ENCODE measurements at places on chromosomes 12 and 14.

DNA sequence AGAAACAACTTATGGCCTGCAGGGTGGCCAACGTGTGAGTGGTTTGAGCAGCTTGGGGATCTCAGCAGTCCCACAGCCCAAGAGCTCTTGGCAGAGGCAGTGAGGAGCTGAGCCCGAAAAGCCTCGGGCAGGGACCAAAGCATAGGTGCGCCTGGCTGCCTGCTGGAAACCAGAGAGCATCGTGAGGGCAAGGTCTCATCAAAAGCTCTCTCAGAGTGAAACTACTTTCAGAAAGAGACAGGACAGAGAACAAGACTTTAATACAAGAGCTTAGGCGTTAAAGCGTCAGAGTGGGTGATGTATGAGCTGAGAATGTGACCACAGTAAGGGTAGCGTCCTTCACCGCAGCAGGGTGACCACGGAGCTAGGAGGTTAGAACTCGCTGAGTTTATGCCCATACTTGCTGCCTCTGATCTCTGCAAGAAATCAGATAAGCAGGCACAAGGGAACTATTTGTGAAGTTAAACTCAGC is 30.8 kb downstream of the LGMN start:
- H3K27me3 ChIP-seq: no peaks in the 10 kb centered on the region
- no peak overlapping the region for H3K27ac ChIP-seq
- H3K4me3 ChIP-seq: no peak overlapping the region
- H3K36me3 ChIP-seq: no peaks in the 10 kb centered on the region
- no peaks in the 10 kb centered on the region for H3K4me1 ChIP-seq

GRCh38 chr12:46915082-46915481 is 89.3 kb upstream of the SLC38A4 start:
- no peak overlapping the region for H3K27ac ChIP-seq
- H3K36me3 ChIP-seq: no peaks in the 10 kb centered on the region
- no peak for DNase-seq
- no peaks in the 10 kb centered on the region for H3K27me3 ChIP-seq
- no peak overlapping the region for H3K4me3 ChIP-seq

DNA sequence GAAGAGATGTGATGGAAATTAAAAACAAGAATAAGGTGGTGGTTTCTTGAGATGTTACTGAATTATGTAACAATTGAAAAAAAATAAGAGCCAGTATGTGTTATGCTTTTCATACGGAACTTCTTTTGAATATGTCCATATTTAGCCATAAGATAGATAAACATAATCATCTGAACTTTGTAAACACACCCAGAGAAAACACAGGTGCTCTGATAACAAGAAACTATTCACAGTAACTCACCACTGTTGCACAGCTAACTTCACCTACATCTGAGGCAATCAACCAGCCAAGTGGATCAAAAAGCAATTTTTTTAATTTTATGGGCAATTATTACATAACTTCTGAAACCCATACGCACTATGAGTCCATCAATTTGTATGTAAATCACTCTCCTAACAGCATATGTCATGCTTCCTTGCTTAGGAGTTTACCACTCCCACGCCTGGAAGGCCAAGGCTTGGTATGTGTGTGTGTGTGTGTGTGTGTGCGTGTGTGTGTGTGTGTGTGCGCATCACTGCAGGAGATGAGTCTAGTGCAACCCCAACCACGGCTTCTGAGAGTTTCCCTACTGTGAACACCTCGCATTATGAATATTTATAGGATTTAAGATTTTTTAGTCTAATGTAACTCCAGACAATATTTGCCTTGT is 443.4 kb downstream of the BCAT1 start:
- DNase-seq: no peak
- no peak overlapping the region for H3K4me3 ChIP-seq
- no peaks in the 10 kb centered on the region for H3K4me1 ChIP-seq
- H3K27me3 ChIP-seq: no peaks in the 10 kb centered on the region
- H3K36me3 ChIP-seq: no peaks in the 10 kb centered on the region

- H3K36me3 ChIP-seq: no peaks in the 10 kb centered on the region
- H3K4me1 ChIP-seq: no peaks in the 10 kb centered on the region
- H3K27me3 ChIP-seq: no peaks in the 10 kb centered on the region
- DNase-seq: no peak
Observed at GRCh38 chr12:1001507-1001906, 10.5 kb downstream of the ERC1 start.

- H3K27me3 ChIP-seq: no peaks in the 10 kb centered on the region
- H3K4me1 ChIP-seq: peaks cover 3% of the 10 kb centered on the region
- H3K27ac ChIP-seq: no peak overlapping the region
- no peak overlapping the region for H3K4me3 ChIP-seq
Observed at GRCh38 chr14:99687284-99688209, 3.4 kb downstream of the CYP46A1 start.

- no peaks in the 10 kb centered on the region for H3K4me1 ChIP-seq
- no peak overlapping the region for H3K4me3 ChIP-seq
- no peaks in the 10 kb centered on the region for H3K36me3 ChIP-seq
- no peak overlapping the region for H3K27ac ChIP-seq
Observed at GRCh38 chr12:90151491-90152015, 442.9 kb upstream of the ATP2B1 start.

DNA sequence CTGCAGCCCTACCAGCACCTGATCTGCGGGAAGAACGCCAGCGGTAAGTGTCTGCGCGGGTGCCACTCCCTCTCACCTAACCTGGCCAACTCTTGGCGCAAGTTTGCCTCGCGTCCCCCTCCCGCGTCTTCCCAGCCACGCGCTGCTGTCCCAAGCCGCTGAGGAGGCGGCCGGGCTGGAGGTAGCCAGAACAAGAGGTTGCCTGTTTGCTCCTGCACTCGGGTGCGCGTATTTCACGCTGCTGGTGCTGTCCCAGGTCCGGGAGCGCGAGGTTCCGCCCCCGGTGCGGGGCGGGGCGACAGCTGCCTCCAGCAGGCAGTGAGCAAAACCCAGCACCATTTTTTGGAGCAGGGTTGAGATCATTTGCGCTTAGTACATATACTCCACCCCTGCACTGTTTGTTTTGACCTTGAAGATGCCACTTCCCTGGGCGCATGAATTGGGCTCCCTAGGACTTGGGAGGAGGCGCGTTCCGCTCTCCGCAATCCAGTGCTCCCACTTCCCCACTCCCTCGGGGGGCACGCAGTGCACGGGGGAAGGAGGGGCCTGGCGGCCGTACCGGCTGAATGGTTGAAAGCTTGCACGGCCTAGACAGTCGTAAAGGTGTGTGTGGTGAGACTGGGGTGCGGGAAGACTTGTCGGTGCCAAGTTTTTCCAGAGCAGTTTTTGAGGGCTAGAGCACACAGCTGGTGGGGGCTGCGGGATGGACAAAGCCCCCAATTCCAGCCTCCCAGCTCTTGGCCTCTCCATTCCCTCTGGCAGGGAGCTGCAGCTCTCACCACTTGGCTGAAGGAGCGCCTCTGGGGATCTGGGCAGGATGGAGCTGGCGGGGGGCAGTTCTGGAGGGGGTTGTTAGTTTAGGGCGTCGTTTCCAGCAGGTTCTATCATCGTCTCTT is 226.9 kb upstream of the CRY1 start:
- DNase-seq: no peak
- H3K4me3 ChIP-seq: peak overlapping the region; percentile 74
- H3K36me3 ChIP-seq: no peaks in the 10 kb centered on the region
- H3K27me3 ChIP-seq: peaks cover 15% of the 10 kb centered on the region
- H3K4me1 ChIP-seq: no peaks in the 10 kb centered on the region

- no peak overlapping the region for H3K27ac ChIP-seq
- DNase-seq: no peak
- H3K36me3 ChIP-seq: no peaks in the 10 kb centered on the region
- 0 out of 2 replicates have a peak, but pooled peaks cover 1% of the 10 kb centered on the region for H3K4me1 ChIP-seq
Observed at GRCh38 chr14:76603713-76604112, 157.6 kb upstream of the VASH1 start.

- H3K27ac ChIP-seq: no peak overlapping the region
- no peak for DNase-seq
- H3K27me3 ChIP-seq: no peaks in the 10 kb centered on the region
- no peaks in the 10 kb centered on the region for H3K36me3 ChIP-seq
Observed at GRCh38 chr14:86933958-86934595, 1058.9 kb downstream of the GALC start.

DNA sequence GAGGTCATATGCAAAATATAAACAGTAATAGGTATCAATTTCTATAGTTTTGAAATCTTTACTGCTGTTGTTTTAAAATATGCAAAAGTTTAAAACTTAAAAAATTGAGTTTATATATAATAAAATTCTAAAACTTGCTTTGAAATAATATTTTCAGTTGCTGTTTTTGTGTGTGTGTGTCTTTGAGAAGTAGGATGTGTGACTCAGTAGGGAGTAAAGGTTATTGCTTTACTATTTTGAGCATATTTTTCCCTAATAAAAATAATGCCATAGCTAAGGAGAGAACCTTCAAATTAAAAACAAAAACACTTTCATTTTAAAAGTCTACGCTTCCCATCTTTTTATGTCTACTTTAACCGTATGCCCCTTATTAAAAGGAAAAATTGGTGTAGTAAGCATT is 238.1 kb downstream of the FBXL14 start:
- no peak overlapping the region for H3K27ac ChIP-seq
- H3K4me3 ChIP-seq: no peak overlapping the region
- no peaks in the 10 kb centered on the region for H3K4me1 ChIP-seq
- DNase-seq: no peak
- no peaks in the 10 kb centered on the region for H3K27me3 ChIP-seq

DNA sequence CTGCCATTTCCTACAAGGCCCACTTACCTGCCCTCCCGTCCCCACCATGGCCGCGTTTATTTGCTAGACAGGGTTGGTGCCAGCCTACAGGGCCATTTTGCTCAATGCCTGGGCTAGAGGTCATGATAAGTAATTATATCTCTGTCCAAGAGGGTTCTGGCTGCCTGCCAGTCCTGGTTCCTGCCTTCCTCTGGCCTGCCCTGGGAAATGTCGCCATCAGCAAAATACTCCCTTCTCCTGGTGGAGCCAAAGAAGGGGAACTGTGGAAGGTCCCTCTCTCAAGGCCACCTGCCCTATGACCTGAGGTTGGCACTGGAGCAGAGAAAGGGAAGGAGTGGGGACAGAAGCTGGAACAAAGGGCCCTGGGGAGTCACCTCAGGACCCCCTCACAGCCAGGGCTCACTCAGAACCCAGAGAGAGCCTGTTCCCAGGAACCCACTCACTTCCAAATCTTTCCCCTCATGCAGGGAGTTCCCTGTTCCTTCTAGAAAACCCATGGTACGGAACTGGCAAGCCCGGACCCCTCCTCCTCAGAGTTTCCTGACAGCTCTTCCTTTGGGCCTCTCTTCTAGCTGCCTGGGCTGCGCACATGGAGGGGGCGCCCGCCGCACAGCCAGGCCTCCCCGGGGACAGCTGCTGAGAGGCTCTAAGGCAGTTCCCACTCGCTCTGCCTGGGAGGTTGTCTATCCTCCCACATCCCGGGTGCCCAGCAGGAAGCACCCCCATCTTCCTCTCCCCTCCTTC is 280.5 kb downstream of the DPF3 start:
- H3K4me3 ChIP-seq: no peak overlapping the region
- H3K36me3 ChIP-seq: no peaks in the 10 kb centered on the region
- peaks cover 3% of the 10 kb centered on the region for H3K4me1 ChIP-seq
- DNase-seq: no peak

- no peak overlapping the region for H3K27ac ChIP-seq
- no peaks in the 10 kb centered on the region for H3K4me1 ChIP-seq
- peaks cover 6% of the 10 kb centered on the region for H3K36me3 ChIP-seq
- no peak overlapping the region for H3K4me3 ChIP-seq
- no peaks in the 10 kb centered on the region for H3K27me3 ChIP-seq
- DNase-seq: no peak
Observed at GRCh38 chr14:50772412-50772811, 58.5 kb downstream of the NIN start.

GRCh38 chr12:19850346-19851065 is 411.2 kb downstream of the AEBP2 start:
- no peaks in the 10 kb centered on the region for H3K27me3 ChIP-seq
- no peaks in the 10 kb centered on the region for H3K36me3 ChIP-seq
- no peak overlapping the region for H3K4me3 ChIP-seq
- DNase-seq: no peak
- no peak overlapping the region for H3K27ac ChIP-seq
- H3K4me1 ChIP-seq: no peaks in the 10 kb centered on the region

GRCh38 chr12:26798640-26799039 is 34.4 kb downstream of the ITPR2 start:
- no peak for DNase-seq
- no peaks in the 10 kb centered on the region for H3K27me3 ChIP-seq
- no peak overlapping the region for H3K4me3 ChIP-seq
- no peaks in the 10 kb centered on the region for H3K4me1 ChIP-seq

DNA sequence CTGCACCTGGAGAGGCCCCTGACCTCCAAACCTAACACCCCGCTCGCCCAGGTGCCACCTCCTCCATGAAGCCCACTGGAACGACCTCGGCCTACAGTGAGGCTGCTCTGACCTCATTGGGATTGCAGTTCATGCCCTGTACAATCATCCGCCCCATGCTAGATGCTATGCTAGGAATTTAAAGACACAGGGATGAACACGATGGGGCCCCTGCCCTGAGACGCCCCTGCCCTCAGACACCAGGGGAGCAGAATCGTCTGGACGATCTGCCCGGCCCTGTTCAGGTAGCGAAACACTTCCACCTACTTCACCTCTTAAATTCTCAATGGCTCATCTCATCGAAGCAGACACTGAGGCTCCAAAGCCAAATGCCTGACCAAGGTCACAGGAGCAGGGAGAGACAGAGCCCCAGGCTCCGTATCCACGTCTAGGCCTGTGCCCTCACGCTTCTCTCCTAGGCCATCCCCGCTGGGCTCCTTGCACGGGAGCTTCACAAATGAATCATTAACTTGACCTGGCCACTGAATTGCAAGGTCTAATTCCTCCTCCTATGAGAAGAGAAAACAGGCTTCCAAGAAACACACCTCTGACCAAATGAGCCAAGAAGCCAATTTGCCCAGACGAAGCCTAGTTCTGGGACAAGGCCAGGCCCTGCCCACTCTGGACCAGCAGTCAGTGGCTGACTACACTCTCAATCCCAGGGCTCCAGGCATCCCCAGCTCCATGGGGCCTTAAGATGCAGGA is 35.2 kb downstream of the SCARB1 start:
- no peaks in the 10 kb centered on the region for H3K36me3 ChIP-seq
- H3K27ac ChIP-seq: no peak overlapping the region
- DNase-seq: no peak
- no peaks in the 10 kb centered on the region for H3K27me3 ChIP-seq
- H3K4me3 ChIP-seq: no peak overlapping the region

DNA sequence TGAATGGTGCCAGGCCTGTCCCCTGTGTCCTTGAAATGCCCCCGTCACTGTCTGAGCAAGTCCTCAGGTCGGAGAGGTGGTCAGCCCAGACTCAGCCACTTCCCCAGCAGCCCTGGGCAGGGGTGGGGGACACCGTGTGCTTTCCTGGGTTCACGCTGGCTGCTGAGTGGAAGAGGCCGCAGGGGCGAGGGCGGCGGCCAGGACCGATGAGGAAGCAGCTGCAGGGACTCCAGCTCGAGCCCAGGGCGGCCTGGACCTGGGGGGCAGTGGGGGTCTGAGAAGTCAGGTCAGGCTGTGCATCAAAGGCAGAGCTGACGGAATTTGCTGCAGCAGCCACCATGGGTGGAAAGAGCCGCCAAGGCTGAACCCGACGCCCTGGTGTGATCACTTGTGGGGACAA is 28.4 kb downstream of the NOC4L start:
- no peak for DNase-seq
- H3K4me1 ChIP-seq: no peaks in the 10 kb centered on the region
- H3K27ac ChIP-seq: no peak overlapping the region
- H3K27me3 ChIP-seq: no peaks in the 10 kb centered on the region
- H3K36me3 ChIP-seq: no peaks in the 10 kb centered on the region
- no peak overlapping the region for H3K4me3 ChIP-seq
